Jurkat, Clone E6-1 (cell line): ENCODE measurements at places on chromosomes 4 and X.

DNA sequence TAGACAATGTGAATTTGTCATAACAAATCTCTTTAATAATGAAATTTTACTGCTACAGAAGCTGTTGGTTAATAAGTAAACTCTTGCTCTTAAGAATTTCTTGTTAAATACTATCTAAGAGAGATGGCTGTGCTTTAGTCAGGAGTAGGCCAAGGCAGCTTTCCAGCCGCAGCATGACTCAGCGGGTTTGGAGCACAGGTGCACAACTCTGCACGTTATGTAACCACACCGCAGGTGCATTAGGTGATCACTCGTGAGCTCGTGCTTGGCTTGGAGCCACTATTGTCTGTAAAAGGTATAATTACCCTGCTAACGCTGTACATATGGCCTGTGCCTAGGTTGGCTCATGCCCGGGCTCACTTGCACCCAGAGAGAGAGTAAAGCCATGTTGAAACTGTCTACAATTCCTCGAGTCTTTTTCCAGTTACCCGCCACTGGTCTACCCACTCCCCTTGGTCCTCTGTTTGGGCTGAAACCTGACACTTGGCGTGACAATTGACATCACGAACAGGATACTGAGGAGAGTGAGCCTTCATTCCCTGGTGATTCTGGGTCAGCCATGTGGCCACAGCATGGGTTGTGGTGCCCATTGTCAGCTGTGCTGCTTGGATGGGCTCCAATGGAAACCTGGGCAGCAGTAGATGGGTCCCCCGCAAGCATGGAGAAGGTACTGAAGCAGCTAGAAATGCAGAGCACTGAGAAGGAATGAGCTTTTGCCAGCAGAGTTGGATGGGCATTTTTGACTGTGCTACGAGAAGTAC, 18.4 kb upstream of the ANAPC4 start:
- DNase-seq = no peak

- no peak for DNase-seq
Observed at GRCh38 chr4:149790172-149790907, 25.3 kb downstream of the IQCM start.

GRCh38 chrX:25084446-25084845, 68.7 kb upstream of the ARX start:
- no peak for DNase-seq

DNA sequence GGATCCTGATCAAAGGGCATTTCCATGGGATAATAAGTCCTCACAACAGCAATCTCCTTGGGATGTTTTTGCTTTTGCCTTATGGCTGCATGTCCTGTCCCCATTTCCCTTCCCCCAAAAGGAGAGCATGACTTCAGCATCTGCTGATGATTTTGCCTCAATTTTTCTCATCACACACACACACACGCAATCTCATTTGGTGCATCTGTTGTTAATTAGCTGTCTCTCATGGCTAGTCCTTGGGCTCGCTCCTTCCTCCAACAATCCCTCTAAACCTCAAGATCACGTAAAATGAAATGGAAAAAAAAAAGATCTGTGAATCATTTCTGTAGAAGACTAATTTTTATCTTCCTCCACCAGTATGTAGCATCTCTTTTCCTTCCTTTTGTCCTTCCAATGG, 153.6 kb downstream of the RBMX2 start:
- no peak for DNase-seq

GRCh38 chr4:41120297-41121217, 93.8 kb downstream of the APBB2 start:
- no peak for DNase-seq

GRCh38 chrX:13029887-13030771, 14.3 kb downstream of the FAM9C start:
- no peak for DNase-seq

DNA sequence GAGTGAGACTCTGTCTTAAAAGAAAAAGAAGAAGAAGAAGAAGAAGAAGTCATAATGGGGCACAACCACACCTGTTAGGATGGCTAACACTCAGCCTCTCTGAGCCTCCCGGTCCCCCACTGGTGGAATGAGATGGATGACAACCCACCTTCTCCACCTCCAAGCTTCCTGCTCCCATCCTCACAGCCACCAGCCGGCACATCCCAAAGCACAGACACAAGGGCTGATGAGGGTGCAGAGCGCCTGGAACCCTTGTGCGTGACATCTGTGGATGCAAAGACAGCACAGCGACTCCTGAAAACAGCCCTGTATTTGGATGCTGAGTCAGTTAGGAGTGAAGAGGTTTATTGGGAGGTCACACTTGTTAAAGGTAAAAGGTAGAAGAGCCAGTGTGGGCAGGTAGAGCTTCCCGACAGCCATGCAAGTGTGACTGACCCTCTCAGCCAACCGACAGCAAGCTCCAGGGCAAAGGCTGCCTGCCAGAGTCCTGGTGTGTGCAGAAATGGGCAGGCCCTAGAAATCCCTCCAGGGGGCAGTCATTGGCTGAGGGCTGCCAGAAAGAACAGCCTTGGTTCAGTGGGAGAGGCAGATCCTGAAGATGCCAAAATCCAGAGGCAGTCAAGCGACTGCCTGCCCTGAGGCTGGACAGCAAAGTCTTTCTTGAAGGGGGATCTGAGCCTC, 26.6 kb upstream of the MAN2B2 start:
- DNase-seq = no peak

GRCh38 chr4:159497936-159498335, 395.1 kb downstream of the RAPGEF2 start:
- no peak for DNase-seq
